ENCODE measurements at places on chromosomes 5 and 9.

GRCh38 chr5:123120197-123120596, 31.2 kb downstream of the PRDM6 start:
- no peak for DNase-seq

DNA sequence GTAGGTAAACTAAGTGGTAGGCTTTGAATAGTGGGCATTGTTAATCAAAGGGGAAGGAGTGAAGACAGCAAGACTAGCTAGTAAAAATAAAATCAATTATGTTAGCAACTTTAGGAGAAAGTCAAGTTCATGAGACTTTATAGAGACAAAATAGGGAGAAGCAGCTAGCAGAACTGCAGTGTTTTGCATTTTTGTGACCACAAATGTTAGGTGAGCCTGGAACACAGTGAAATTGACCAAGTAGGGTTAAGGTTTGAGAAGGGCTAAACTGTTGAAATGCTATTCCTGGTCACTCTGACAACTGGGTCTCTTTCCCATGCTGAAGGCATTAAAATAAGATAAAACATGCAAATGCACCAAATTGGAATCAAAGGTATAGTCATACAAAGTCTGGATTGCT, 13.0 kb downstream of the SEC61B start:
- no peak for DNase-seq

DNA sequence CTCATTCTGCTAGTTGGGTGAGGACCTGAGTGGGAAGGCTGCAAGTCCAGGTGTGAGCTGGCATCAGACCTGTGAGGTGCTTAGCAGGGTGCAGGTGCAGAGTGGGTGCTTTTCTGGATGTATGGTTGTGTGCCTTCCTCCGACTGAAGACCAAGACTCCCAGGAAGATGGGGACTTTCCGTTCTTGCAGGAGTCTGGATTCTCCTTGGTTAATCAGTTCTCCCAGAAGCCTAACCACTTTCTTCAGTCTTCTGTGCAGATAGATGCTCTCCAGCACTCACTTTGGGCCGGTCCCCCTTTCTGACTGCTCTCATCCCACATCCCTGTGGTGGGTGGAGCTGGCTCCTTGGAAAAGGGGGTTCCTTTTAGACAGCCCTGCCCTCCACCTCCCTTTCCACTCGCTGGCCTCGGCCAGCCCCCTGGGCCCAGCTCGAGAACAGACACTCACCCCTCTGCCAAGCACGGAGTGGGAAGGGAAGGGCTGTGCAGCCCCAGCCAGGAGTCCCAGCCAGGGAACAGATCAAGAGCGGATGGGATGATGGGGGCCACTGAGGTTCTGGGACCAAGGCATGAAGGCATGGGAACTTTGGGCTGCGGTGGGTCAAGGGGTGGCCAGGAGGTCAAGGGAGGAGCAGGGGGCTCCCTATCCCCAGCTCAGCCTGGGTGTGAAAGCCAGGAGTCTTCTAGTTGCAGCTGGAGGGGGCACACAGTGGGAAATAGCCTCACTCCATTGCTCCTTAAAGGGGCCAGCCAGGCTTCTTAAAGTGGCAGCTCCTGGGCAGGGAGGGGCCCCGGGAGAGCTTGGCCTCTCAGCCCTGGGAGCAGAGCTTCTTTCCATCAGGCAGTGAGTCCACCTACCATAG, 62.4 kb downstream of the FGF18 start:
- no peak for DNase-seq

DNA sequence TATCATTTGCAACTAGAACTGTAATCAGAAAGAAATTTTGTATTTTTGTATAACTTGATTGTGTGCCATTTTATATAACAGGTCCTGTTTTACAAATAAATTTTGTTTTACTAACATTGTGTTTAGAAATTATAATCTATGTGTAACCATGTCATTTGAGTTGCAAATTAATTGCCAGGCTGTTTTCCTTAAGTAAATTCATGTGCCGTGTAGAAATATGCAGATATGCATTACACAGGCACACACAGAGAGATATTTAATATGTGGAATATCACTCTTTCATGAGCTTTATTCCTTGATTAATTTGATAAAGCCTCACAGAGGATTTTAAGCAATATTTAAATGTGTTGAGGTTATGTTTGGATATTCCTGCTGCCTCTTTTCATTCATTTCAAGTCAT, 56.5 kb upstream of the FSD1L start:
- DNase-seq: no peak

GRCh38 chr5:79481574-79481973, 32.4 kb downstream of the HOMER1 start:
- no peak for DNase-seq

- no peak for DNase-seq
These were observed 20.1 kb downstream of the CXXC5 start for GRCh38 chr5:139668064-139668880.

DNA sequence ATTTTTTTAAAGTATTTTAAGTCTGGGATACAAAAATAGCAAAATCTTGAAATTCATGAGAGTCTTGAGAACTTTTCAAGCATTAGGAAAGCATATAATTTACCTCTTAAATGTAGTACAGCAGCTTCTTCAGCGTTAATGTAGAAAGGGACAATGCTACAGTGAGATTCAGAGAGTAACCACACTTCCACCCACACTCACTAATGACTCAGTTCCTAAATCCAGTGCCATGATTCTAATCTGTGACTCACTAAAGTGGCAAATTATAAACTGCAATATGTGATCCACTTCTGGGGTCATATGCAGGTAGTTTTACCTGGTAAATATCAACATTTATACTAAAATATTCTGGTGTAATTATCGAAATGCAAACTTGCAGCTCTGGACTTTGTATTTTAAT, 434.5 kb upstream of the TUSC1 start:
- DNase-seq: no peak
